ENCODE measurements at places on chromosomes 12 and 14.
A peak's percentile ranks its signal among the peaks of the same experiment; 100 is the strongest.

DNA sequence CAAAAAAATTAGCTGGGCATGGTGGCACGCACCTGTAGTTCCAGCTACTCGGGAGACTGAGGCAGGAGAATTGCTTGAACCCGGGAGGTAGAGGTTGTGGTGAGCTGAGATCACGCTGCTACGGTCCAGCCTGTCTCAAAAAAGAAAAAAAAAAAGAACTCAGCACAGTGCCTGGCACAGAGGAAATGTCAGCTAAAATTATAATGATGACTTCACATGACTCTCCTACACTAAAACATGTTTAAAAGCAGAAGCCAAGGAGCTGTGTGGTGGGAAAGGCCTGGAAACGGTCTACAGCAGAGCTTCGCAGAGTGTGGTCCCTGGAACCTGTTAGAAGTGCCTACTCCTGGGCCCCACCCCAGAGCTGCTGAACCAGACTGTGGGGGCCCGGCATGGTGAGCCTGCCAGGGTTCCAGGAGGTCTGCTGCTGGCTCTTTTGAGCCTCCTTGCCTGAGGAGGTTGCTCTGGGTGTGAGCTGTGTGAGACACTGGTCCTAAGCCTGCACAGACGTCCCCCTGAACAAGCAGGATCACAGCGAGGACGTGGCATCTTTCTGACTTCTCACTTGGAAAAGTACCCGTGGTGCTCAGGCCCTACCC lies 28.1 kb downstream of the TCHP start:
- no peak for DNase-seq

GRCh38 chr12:131063413-131063812 lies 109.7 kb downstream of the ADGRD1 start:
- DNase-seq = no peak

DNA sequence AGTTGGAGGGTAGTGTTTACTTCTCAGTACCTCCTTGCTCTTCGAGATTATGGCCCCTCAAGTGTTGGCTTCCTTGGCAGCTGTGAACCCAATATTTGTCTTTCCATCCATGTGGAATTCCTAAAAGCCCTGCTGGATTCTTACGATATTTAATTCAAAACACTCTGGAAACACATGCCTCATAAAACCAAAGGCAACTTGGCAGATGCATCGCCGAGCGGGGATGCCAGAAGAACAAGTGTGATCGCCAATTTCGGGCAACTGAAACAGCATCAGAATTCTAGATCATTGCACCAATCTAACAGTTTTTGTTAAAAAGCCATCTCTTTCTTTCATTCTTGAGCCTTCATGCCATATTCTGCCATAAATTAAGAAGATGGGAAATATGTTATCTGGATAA lies 934.4 kb downstream of the AACS start:
- no peak for DNase-seq

GRCh38 chr14:33978892-33979612 lies 28.2 kb upstream of the EGLN3 start:
- no peak for DNase-seq

GRCh38 chr14:94998685-94999084 lies 158.6 kb downstream of the DICER1 start:
- DNase-seq = no peak

- no peak for DNase-seq
Measured at GRCh38 chr14:53855127-53855526, 101.5 kb downstream of the BMP4 start.

GRCh38 chr14:64762044-64763034 lies 58.1 kb downstream of the PLEKHG3 start:
- DNase-seq = peak; percentile 30

DNA sequence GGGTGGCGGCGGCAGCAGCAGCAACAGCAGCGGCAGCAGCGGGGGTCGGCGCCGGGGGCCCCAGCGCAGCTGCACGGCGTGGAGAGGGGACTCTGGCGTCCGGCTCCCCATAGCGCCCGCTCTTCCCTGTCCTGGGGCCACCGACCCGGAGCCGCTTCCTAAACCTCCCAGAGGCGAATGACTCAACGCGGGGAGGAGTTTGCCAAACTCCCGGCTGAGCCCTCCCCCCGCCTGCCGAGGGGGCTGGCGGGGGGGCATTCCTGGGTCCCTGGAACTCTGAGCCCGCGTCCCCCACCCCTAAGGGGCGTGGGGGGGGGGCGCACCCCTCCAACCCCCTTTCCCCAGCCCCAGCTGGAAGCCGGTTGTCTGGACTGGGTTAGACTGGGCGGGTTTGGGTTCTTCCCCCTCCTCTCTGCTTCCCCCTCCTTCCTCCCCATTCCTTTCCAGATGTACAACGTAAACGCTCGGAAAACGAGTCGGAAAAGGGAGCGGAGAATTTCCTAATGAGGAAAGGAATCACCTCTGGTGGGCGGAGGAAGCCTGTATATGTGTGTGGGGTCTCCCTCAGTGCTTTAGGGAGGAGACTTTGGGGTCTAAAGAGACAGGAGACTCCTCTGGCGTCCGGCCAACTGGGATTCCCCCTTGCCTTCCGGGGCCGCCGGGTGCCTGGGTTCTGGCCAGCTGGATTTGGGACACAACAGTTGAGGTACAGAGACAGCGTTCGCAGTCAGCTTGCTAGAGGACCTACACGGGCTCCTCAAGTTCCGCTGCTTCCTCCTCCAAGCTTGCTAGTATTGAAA lies at the start of gene ITGA5:
Gene ITGA5 (minus strand): TSS at position 179 of the 800 bp plus-strand sequence. CDS start 68 bp downstream, at position 111.
- no peak for DNase-seq

DNA sequence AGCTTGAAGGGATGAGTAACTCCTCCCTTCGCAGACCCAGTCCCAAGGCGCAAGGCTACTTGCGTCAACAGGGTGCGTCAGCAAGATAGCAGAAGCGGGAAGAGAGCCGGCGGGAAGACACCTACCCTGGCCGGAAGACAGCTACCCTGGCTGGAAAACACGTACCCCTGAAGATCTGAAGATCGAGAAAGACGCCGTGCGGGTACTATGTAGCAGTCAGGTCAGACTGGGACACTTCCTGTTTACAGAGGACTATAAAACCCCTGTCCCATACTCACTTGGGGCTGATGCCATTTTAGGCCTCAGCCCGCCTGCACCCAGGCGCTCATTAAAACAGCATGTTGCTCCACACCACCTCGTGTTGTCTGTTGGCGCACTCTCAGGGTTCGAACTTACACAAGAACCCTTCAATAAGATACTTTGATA lies 80.9 kb downstream of the ABCD2 start:
- DNase-seq = no peak

DNA sequence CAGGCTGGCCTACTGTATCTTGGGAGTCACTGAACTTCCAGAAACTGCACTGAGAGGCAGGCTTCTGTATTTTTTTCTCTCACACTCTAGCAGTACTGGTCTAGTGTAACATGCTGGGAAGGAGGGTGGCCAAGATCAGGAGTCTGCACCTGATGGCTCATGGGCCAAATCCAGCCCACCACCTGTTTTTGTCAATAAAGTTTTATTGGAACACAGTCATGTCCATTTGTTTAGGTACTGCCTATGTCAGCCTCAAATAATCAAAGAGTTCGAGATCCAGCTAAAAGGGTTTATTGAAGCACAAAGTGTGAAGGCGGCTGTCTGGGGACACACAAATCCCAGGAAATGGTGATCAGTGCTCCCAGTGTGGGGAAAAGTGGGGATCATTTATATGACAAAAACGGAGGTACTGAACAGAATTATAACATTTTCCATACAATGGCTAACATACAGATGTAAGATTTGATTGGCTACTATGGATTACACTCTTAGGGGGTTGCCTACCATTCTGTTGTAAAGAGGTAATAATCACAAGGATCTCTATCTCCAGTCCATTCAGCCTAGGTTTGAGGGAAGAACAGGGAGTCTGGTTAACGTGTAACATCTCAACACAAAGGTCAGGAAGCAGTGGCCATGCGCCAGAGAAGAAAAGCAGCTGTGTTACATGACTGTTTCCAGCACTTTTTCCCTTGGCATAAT lies 12.9 kb downstream of the USP30 start:
- no peak for DNase-seq

GRCh38 chr14:23434488-23435222 lies 805 bp downstream of the MYH7 start:
- no peak for DNase-seq

GRCh38 chr14:65277027-65277426 lies 135.5 kb upstream of the FUT8 start:
- DNase-seq = no peak

DNA sequence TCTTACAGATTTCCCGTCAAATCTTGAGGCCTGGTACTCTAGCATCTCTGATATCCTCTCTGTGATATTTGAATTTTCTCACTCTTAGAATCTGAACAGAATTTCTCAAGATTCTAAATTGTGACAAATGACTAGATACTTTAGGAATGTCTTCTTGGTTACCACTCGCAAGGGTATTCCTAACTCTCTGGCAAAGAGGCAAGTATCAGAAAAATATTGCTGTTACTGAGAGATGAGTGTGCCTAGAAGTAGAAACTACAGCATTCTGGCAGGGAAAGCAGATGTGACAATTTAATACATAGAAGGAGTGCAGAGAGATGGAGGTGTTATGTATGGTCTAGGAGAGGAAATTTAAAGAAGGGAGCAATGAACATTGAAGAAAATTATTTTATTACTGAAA lies 467.8 kb downstream of the LRIG3 start:
- DNase-seq = no peak

- DNase-seq = no peak
Measured at GRCh38 chr14:33348510-33348909, 409.8 kb downstream of the NPAS3 start.

GRCh38 chr12:64660237-64661018 lies 50.1 kb downstream of the RASSF3 start:
- no peak for DNase-seq

DNA sequence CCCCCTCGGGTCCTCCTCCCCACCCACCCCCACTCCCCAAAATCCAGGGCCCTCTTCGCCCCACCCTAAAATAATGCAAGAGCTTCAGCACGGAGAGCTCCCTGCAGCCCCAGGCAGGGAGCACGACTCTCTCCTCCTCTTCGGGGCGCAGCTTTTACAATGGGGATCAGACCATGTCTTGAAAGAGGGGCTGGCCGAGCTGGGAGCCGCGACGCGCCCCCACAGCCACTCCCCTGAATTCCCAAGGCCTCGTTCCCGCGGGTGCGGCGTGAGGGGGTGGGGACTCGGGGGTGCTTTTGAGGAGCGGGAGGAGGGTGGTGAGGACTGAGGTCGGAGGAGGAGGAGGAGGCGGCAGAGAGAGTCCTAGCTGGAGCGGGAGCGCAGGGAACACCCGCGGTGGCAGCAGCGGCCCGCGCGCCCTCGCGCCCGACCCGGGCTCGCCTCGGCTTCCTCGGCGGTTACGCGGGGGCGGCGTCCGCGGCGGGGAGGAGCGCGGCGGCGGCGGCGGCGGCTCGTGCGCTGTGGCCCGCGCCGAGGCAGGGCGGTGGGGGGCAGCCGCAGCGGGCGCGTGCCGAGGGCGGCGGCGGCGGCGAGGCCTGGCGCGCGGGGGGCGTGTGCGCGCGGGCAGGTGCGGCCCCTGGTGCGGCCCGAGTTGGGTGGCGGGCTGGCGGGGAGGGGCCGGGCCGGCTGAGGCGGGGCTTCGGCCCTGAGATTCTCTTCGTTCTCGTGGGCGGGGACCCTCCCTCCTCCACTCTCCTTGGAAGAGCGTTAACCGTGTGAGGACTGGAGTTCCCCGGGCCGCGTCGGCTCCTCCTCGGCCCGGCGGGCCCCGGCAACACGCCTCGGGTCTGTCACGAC lies at the start of gene ANKS1B:
Gene ANKS1B (minus strand): TSS at position 666 of the 858 bp plus-strand sequence. CDS start 699 bp downstream, outside the sequence.
- DNase-seq = no peak

DNA sequence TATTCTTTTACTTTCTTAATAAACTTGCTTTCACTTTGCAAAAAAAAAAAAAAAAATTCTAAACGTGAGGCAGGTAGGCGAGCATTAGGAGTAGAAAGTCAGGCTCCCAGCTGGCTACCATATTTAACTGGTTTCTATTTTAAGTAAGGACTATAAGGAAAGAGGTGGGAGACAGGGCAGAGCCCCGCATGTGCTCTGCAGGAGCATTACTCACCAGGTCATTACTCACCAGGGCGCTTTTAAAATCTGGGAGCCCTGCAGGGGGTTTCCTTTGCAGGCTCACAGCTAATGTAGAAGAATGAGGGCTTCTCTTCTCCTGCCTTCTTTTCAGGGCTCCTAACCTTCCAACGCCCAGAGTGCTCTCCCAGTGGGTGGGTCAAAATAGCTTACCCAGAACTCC lies 14.0 kb upstream of the DPF3 start:
- no peak for DNase-seq

DNA sequence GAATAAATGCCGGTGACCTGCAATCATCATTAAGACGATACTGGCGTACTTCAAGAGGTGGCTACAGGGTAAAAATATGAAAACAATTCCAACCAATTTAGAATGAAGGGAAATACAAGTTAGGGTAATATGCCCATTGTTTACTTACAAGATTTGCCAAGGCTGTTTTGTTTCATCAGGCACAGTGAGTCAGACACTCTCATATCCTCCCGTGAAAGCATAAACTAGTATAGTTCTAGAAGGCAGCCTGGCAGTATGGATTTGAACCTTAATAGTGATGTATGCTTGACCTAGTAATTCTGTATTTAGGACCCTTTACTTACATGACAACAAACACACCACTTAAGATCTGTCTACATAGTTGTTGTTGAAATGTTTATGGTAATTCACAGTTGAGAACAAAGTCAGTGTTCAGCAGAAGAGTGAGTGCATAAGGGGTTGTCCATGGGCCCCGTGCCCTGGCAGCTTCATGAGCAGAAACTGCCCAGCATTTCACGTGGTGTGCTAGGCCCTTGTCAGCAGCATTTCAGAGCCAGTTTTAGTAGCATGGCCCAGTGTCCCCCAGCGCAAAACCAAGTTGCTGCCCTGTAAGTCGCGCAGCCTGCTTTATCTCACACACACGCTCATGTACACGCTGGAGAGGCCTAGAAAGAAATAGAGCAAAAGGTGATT lies 80.8 kb downstream of the EP400 start:
- no peak for DNase-seq

DNA sequence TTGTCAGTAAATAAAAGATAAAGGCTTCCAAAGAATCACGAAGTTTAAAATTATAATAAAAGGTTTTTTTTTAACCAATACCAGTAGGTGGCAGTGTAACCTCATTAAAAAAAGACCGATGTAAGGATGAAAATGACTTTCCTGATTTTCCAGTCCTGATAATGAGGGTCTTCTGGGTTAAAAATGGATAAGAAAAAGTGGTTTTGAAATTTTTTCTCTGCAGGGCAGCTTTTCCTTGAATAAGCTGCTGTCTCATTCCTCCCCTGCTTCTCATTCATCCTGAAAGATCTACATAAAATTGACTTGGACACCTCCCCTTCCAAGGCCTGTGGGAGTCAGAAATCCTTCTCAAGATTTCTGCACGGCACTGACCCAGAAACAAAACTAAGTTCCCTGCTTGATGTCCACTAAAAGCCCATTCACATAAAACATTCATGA lies 58.9 kb upstream of the FBXO33 start:
- no peak for DNase-seq

DNA sequence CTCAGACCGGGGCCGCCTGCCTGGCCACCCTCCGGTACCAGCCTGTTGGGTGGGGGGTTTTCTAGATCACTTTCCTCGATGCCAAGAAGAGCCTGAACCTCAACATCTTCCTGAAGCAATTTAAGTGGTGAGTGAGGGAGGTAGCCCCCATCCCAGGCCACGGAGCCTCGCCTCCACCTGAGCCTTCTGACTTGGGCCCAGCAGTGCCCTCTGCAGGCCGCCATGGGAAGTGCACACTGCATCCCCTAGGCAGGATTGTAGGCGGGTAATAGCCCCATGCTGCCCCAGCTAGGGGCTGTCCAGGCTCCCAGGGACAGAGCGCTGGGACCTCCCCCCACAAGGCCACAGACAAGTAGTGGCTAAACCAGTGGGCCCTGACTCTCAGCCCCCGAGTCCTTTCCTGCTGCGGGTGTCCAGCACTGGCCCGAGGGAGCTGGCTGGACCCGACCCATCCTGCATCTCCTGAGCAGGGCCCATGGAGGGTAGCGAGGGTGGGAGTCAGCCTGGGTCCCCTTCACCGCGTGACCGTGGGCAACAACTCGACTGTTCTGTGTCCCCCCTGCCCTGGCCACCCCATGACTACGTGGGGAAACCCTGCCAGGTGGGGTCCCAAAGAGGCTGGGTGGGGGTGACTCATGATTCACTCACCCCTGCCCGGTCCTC lies 15.3 kb upstream of the ADSS1 start:
- DNase-seq = peak; percentile 58
